SJSA1 (cell line): ENCODE measurements at places on chromosomes 12 and 14.

DNA sequence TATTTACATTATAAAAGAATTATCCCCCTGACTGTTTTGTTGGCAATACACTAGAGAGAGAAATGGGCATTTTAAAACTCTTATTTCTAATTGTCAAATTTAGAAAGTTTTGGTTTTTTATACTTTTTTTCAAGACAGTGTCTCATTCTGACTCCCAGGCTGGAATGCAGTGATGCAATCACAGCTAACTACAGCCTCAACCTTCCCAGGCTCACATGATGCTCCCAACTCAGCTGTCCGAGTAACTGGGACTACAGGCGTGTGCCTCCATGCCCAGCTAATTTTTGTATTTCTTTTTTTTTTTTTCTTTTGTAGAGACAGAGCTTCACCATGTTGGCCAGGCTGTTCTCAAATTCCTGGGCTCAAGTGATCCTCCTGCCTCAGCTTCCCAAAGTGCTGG is 8.3 kb upstream of the OR11H6 start:
- no peak for DNase-seq

- no peak for DNase-seq
These were observed 51.8 kb downstream of the SLC15A5 start for GRCh38 chr12:16225692-16226091.

- DNase-seq = no peak
These were observed 15.1 kb downstream of the APPL2 start for GRCh38 chr12:105220929-105221290.

GRCh38 chr14:103765526-103765925 is 49.9 kb downstream of the ZFYVE21 start:
- no peak for DNase-seq

DNA sequence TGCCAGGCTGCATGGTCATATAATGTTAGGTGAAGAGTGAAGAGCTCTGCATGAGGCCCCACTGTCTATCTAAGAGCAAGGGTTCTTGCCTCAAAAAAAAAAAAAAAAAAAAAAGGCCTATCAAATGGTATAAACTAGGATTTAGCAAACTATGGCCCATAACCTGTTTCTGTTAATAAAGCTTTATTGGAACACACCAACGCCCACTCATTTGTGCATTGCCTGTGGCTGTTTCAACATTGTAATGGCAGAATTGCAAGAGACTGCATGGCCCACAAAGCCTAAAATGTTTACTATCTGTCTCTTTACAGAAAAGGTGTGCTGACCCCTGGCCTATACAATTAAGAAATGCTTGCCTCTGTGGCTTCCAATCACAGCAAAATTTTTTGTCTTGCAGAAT is 12.8 kb downstream of the PLEKHG7 start:
- no peak for DNase-seq

- no peak for DNase-seq
These were observed 11.0 kb upstream of the SRP54 start for GRCh38 chr14:34971801-34972200.

- no peak for DNase-seq
These were observed 947 bp downstream of the GAS2L3 start for GRCh38 chr12:100574187-100575074.

DNA sequence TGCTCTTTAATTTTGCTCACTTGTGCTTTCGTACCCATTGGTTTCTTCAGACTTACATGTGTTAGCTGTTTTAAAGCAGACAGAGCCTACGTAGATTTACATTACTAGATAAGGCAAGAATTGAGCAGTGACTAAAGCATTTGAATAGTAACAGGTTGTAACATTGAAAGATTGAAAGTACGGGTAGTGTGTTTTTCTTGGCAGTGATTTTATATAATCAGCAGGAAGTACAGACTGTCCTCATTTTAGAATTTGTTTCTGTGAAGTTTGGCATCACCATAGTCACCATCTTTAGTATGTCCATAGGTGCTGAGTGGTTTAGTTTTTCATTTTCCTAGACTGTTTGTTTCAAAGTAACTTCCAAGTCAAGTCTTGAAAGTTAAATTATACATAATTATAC is 14.0 kb downstream of the RTRAF start:
- DNase-seq = no peak

DNA sequence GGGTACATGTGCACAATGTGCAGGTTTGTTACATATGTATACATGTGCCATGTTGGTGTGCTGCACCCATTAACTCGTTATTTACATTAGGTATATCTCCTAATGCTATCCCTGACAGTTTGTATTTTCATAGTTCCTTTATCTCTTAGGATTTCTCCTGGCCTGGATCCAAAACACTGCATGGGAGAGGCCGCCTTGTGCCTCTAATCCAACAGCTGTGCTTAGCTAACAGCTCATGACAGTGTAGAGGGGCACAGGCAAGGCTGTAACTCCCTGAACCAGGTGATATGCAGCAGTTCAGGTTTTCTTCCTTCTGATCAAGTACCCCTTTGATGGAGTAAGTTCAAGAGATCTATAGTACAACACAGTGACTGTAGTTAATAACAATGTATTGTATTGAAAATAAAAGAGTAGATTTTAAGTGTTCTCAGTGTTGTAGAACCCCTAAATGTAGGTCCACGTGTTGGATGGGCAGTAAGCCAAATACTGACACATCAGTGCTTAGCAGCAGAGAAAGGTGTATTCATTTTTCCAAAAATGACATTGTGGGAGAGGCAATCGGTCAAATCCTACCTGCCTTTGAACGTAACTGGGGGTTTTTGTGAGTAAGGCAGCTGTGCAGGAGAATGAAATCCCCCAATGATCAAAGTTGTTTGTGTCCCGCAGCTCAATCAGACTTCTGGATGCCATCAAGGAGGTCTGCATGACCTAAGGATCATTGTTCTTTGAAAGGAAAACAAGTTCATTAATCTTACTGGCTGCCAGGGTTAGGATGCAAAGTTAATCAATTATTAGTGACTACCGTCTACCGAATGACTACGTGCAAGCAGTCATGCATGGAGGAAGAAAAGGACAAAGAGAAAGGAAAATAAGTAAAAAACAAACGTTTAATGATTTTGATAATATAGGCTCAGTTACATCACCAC is 89.3 kb upstream of the FGD4 start:
- no peak for DNase-seq

GRCh38 chr14:97791906-97792305 is 994.7 kb downstream of the VRK1 start:
- no peak for DNase-seq

GRCh38 chr14:38481952-38482678 is 226.2 kb upstream of the CLEC14A start:
- no peak for DNase-seq

- no peak for DNase-seq
These were observed 187.6 kb downstream of the DICER1 start for GRCh38 chr14:94969766-94970165.

DNA sequence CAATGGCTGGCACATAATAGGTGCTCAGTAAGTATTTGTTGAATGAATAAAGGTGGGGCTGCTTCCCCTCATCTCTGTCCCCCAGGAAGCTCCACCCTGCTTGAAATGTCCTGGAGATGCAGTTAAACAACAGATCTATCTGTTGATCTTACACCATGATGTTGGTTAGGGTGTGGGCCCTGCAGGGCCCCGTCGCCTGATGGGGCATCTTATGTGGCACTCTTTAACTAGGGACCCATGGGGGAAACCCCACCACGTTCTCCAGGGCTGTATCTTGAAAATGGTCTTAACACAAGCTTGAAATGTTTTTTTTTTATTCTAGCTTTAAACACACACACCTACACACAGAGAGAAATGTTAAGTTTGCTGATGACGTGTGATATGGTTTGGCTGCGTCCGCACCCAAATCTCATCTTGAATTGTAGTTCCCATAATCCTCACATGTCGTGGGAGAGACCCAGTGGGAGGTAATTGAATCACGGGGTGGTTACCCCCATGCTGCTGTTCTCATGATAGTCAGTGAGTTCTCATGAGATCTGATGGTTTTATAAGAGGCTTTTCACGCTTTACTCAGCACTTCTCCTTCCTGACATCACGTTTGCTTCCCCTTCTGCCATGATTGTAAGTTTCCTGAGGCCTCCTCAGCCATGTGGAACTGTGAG is 741.7 kb downstream of the VRK1 start:
- DNase-seq = no peak

DNA sequence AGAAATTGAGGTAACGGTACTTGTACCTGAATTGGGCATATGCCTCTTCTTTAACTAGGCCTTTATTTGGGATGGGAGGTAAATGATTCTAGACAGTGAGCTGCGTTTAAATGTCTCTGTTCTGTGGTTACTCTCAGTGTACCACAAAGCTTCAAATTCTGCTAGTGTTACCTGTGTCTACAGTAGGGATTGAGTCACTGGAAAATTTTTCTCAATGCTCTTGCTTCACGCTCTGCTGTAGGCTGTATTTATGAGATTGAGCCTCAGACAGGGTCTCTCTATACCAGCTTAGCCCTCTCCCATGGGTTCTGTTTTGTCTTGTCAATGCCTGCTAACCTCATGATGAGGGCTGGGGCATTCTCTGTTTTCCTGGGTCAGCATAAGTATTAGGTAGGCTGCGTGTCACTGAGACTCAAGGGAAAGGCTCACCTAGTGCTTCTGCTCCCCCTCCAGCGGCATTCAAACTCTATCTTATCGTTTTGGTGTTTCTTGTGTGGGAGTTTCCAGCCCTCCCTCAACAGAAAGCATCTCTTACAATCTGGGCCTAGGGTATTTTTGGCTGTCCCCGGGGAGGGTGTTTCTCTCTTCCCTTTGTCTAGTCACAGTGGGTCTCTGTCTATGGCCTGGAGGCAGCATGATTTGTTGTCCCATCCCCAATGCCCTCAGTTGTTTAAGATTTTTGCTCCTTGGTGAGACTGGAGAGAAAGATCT is 285.8 kb downstream of the ADGRD1 start:
- no peak for DNase-seq

- no peak for DNase-seq
These were observed 12.6 kb downstream of the SFSWAP start for GRCh38 chr12:131723532-131723931.

DNA sequence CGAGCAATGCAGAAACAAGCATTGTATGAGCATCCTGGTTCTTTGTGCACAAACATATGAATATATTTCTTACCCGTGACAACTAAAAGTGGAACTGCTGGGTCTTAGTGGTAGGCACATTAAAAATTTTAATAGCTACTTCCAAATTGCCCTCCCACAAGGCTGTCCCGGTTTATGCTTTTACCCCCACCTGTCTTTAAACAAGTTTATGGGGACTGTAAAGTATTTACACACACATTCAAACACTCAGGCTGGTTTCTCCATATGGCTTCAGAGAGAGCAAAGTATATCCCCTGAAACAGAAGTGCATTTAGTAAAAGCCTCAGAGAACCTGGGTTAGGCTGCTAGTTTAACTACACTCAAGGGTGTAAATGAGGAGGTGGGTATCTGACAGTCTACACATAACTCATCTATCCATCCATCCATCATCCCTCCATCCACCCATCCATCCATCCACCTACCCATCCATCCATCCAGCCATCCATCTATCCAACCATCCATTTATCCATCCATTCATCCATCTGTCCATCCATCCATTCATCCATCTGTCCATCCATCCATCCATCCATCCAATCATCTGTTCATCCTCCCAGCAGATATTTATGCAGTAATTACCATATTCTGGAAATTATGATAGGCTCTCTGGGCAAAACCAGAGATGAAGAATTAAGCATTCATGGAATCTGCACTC is 75.7 kb upstream of the DICER1 start:
- no peak for DNase-seq

DNA sequence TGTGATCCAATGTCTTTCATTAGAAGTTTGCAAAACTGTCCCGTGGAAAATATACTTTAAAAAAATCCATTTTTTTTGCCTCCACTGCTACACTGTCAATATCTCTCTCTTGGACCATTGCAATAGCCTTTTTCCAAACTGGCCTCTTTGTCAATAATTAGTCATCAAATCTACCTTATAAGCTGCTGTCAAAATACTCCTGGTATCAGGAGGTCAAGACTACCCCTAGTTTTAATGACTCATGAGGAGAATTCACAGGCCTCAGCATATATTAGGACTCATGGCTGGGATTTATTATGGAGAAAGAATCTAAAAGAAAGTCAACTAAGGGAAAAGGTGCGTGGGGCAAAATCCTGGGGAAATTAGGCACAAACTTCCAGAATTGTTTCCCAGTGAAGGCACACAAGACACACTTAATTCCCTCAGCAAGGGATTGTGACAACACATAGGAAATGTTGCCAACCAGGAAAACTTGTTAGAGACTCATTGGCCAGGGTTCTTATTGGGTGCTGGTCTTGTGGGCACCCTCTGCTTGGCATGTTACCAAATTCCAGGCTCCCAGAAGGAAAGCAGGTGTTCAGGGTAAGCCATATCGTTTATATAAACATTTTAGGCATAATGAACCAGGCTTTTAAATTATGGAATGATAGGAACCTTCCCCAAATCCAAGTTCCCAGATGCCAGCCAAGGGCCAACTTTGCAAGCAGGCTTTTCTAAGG is 56.1 kb downstream of the TMEM117 start:
- no peak for DNase-seq

DNA sequence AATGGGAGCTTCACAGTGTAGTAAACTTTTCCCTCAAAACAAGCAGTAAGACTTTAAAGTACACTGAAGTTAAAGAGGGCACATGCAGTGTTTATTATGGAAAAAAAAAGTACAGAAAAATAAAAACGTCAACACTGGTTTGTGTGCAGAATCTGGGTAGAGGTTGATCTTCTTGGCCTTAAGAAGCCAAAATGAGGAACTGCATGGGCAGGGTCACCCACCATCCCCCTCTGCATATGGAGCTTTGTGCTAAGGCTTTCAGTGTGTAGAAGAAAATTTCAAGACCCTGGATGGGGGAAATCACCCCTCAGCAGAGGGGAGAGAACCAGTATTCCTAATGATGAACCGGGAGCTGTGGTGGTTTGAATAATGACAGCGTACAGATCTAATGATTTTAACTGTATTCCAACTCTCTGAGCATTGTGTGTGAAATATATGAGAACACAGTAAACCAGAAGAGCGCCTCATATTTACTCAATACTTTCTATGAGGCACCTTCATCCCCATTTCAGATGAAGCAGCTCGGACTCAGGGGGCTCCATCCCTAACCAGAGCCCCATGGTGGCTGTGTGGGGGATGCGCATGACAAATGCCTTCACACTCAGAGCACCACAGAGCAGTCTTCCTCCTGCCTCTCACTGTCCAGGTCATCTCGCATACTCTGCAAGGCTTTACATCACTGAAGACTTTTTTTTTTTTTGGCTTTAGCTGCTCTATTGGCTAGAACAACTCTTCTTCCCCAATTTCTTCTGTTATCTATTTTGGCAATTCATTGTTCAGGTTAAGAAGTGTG is 33.4 kb downstream of the ACADS start:
- DNase-seq = no peak

- DNase-seq = no peak
These were observed 33.6 kb downstream of the PRORP start for GRCh38 chr14:35155962-35156361.

- DNase-seq = no peak
These were observed 30.9 kb upstream of the EMP1 start for GRCh38 chr12:13165617-13166041.

DNA sequence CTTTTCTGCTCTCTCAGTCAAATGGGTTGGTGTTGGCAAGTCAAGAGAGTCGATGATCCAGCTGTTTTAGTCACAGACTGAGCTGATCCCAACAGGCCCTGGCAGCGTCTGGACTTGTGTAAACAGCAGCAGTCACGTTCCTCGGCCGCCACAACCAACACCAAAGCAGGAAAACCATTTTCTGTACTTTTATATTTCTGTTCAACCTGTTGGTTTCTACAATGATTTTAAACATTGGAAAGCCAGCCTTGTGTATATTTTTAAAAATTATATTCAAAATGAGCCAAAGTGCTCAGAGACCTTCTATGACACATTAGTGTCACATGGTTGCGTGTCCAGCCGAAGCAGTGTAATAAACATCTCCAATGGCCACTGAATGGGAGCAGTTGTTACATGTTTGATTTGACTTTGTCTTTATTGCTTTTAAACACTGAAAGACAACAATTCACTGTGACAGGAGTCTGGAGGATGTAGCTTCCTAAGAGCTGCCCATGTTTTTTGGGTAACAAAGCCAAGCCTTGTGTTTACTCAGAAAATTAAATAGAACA is 5.9 kb upstream of the SIVA1 start:
- no peak for DNase-seq
